IgD-negative memory B cell (primary cell): ENCODE measurements at places on chromosomes 7 and 10. TPM values are rescaled to one million over a fixed set of nuclear protein-coding genes. Genes with fewer than 3 reads are reported as not detected.

Gene ARHGEF35
- polyA plus RNA-seq, result 0.86 TPM

Gene FOXP2
- polyA plus RNA-seq, result not detected

Gene GIMAP1
- 3.0 TPM for polyA plus RNA-seq

Gene PI4K2A
- 10.0 TPM for polyA plus RNA-seq

Gene SEMA3E
- polyA plus RNA-seq, result not detected

Gene CTAGE15
- polyA plus RNA-seq, result 0.50 TPM

Gene OR2A12
- not detected for polyA plus RNA-seq

Gene MTURN
- polyA plus RNA-seq, result 8.9 TPM

Gene ANKRD1
- polyA plus RNA-seq, result not detected

Gene MYPN
- not detected for polyA plus RNA-seq

Gene PPA1
- 76.4 TPM for polyA plus RNA-seq

Gene INMT
- not detected for polyA plus RNA-seq

Gene SEC24C
- 31.8 TPM for polyA plus RNA-seq

Gene NEURL1
- polyA plus RNA-seq, result 0.35 TPM

Gene MSMB
- polyA plus RNA-seq, result not detected

Gene FBXO24
- 0.36 TPM for polyA plus RNA-seq

Gene NPTX2
- polyA plus RNA-seq, result not detected

Gene NUDT13
- 1.3 TPM for polyA plus RNA-seq

Gene TMEM213
- polyA plus RNA-seq, result not detected

Gene PRKRIP1
- polyA plus RNA-seq, result 35.1 TPM
